ENCODE measurements at places on chromosomes 2 and 18. TPM values are rescaled to one million over a fixed set of nuclear protein-coding genes. Genes with fewer than 3 reads are reported as not detected.

- no peak for DNase-seq
- H3K27me3 ChIP-seq, result no peaks in the 10 kb centered on the region
- no peaks in the 10 kb centered on the region for H3K4me1 ChIP-seq
- no peak overlapping the region for H3K27ac ChIP-seq
- no peak overlapping the region for H3K4me3 ChIP-seq
- no peaks in the 10 kb centered on the region for H3K36me3 ChIP-seq
These were observed 160.9 kb downstream of the NCKAP5 start for GRCh38 chr2:133407341-133407740.

Gene SERPINB10
- not detected for total RNA-seq

- H3K4me3 ChIP-seq, result no peak overlapping the region
- DNase-seq, result no peak
- H3K27ac ChIP-seq, result no peak overlapping the region
- H3K4me1 ChIP-seq, result no peaks in the 10 kb centered on the region
- H3K27me3 ChIP-seq, result no peaks in the 10 kb centered on the region
These were observed 181.6 kb upstream of the HS6ST1 start for GRCh38 chr2:128500138-128500800.

- H3K27ac ChIP-seq, result no peak overlapping the region
- no peaks in the 10 kb centered on the region for H3K4me1 ChIP-seq
- H3K36me3 ChIP-seq, result no peaks in the 10 kb centered on the region
- H3K27me3 ChIP-seq, result no peaks in the 10 kb centered on the region
- no peak overlapping the region for H3K4me3 ChIP-seq
These were observed 190.4 kb upstream of the SOX11 start for GRCh38 chr2:5501807-5502206.

Gene DAW1
- not detected for total RNA-seq

Measured in naive thymus-derived CD4-positive, alpha-beta T cell (primary cell).